ENCODE measurements at places on chromosomes 2 and 18. TPM values are rescaled to one million over a fixed set of nuclear protein-coding genes. Genes with fewer than 3 reads are reported as not detected.

The BZW1 gene
- total RNA-seq: 442 TPM

The SLC30A3 gene
- total RNA-seq: 0.32 TPM

The LONRF2 gene
- 0.04 TPM for total RNA-seq

DNA sequence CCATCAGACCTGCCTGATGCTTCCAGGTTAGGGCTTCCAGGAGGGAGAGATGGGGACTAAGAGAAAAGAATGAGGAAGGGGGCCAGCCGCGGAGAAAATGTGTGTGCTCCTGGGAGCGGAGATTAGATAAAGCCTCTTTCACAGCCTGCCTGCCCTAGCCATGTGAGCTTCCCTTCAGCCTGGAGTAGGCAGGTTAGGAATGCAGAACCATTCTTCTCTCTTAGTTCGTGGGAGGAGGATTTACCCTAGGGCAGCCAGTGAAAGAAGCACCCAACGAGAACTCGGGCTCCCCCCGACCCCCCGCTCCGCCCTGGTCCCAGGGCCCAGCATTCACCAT, 36.1 kb downstream of the POMC start:
- peaks cover 3% of the 10 kb centered on the region for H3K4me1 ChIP-seq
- H3K4me3 ChIP-seq: peak overlapping the region; percentile 13
- DNase-seq: no peak

DNA sequence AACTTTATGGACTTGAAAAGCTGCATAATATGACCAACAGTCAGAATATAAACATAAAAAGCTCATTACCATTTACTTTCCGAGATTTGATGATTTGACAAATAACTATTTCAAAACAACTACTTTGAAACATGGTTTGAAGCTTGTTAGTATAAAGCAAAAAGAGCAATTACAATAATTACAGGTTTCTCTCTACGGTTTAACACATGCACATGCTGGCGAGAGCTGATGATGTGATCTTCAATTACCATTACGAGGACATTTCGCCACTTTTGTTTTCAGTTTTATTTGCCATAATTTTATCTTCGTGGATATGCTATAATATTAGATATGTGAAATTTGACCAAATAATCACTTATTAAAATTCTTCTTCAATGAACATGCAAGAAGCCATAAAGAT, 270.1 kb downstream of the TCF4 start:
- H3K27me3 ChIP-seq: peaks cover 18% of the 10 kb centered on the region
- H3K4me1 ChIP-seq: peaks cover 8% of the 10 kb centered on the region
- no peak overlapping the region for H3K27ac ChIP-seq
- no peak overlapping the region for H3K4me3 ChIP-seq
- no peak for DNase-seq

DNA sequence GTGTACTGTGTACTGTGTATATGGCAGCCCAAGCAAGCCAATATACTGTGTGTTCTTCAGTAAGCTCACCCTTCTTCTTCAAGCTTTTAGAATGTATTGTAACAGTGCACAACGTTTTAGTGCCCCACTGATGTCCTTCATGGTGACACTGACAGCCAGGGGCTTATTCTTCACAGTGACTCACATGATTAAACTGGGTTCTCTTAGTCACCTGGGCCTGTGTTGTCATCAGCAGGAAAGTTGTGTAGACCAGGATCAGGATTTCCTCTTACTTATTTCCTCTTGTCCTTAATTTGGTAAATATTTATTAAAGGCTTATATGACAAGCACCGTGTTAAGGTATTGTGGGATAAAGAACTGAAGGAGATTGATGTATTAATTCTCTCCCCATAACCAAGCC, 67.9 kb upstream of the THOC1 start:
- H3K4me1 ChIP-seq: no peaks in the 10 kb centered on the region
- H3K4me3 ChIP-seq: no peak overlapping the region
- no peak overlapping the region for H3K27ac ChIP-seq
- no peak for DNase-seq
- H3K36me3 ChIP-seq: no peaks in the 10 kb centered on the region

- peaks cover 6% of the 10 kb centered on the region for H3K27me3 ChIP-seq
- peaks cover 8% of the 10 kb centered on the region for H3K4me1 ChIP-seq
- H3K4me3 ChIP-seq: no peak overlapping the region
- H3K27ac ChIP-seq: peak overlapping the region; percentile 48
- no peak for DNase-seq
Observed at GRCh38 chr2:174013315-174013751, 48.2 kb upstream of the SP3 start.
